ENCODE measurements at places on chromosomes 6 and 20. TPM values are rescaled to one million over a fixed set of nuclear protein-coding genes. Genes with fewer than 3 reads are reported as not detected.
A peak's percentile ranks its signal among the peaks of the same experiment; 100 is the strongest.

Gene RSPO4
- total RNA-seq = not detected

Gene TMEM244
- not detected for total RNA-seq

Gene CST7
- not detected for total RNA-seq

Gene MYLK4
- 0.31 TPM for total RNA-seq

Gene SLC17A1
- not detected for total RNA-seq

Gene TSHZ2
- total RNA-seq = not detected

Gene PACRG
- total RNA-seq = not detected

Gene MUC22
- not detected for total RNA-seq

DNA sequence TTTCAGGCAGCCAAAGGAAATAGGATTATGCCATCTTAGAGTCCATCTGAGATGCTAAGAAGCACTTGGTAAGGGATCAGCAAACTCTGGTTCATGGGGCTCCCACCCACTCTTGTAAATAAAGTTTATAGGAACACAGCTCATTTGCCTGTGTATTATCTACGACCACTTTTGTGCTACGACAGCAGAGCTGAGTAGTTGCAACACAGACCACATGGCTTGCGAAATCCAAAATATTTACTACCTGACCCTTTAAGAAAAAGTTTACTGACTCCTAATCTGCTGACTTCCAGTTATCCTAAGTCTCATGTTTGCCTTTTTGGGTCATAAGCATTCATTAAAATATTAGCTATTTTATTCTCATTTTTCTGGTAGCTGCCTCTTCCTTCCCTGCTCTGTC, 859.0 kb downstream of the QKI start:
- DNase-seq = no peak

DNA sequence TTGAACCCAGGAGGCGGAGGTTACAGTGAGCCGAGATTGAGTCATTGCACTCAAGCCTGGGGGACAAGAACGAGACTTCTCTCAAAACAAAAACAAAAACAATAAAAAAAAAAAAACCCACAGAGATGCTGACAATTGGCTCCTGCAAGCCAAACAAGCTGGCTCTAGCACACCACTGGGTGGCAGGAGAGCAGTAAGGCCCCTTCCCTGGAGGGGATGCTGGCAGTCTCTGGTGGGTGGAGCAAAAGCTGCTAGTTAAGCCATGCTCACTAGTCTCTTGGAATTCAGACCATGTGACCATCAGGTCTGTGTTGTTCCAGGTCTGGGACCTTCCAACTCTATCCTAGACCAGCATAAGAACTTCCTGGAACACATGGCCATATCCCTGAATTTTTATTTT, 18.9 kb upstream of the DSN1 start:
- DNase-seq = peak; percentile 86

DNA sequence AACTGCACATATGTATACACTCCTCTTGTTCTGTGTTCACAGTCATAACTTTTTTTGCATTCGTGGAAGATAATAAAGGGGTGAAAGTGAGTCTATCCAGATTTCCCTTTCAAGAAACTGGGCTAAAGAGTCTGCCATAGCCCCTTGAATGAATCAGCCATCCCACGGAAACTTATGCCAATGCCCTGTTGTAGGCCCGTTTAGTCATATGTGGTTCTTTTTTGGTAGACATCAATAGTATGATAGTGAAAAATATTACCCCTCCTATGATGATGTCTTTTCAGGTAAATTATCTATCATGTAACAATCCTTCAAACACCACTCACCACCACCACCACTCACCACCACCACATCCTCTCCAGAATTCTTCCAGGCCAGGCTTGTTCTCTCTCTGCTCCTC, 99.9 kb upstream of the MYLIP start:
- DNase-seq = no peak

GRCh38 chr6:26222571-26222970, 135.3 kb downstream of the HFE start:
- no peak for DNase-seq

- no peak for DNase-seq
Observed at GRCh38 chr20:62191781-62192559, 9.1 kb downstream of the MTG2 start.

- no peak for DNase-seq
Observed at GRCh38 chr6:6471276-6471675, 117.2 kb upstream of the LY86 start.

DNA sequence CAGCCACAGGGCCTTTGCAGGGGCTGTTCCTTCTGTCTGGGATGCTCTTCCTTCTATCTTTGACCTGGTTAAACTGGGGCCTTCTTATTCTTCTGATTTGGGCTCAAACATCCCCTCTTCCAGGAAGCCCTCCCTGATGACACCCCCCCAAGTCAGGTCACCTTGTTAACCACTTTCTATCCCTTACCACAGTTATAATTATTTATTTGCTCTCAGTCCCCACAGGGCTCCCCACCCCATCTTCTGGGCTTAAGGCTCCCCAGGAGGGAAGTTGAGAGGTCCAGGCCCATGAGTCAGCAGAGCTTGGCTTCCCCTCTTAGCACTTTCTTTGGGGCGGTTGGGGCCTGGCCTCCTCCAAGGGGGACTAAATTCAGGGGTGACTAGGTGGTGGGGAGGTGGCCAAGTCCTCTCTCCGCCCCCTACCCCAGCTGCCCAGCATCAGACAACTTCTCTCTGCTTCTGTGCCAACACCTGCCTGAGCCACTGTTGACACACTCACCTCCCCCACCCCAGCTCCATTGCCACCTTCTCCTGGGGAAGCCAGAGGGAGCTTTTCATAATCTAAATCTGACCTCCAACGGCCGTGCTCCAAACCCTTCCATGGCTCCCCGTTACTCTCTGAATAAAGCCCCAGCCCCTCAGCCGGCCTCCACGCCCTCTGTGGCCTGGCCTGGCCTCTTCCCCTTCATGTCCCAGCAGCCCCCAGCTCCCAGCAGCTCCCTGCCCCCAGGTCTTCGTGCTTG, 70.0 kb downstream of the CEBPB start:
- DNase-seq = no peak

GRCh38 chr6:48985025-48985424, 478.0 kb downstream of the MMUT start:
- DNase-seq = no peak

- no peak for DNase-seq
Observed at GRCh38 chr20:56158489-56158888, 90.0 kb upstream of the MC3R start.

GRCh38 chr6:147207837-147208754, 3.9 kb downstream of the STXBP5 start:
- peak; percentile 20 for DNase-seq

GRCh38 chr6:84447651-84448050, 220.2 kb upstream of the CEP162 start:
- no peak for DNase-seq

DNA sequence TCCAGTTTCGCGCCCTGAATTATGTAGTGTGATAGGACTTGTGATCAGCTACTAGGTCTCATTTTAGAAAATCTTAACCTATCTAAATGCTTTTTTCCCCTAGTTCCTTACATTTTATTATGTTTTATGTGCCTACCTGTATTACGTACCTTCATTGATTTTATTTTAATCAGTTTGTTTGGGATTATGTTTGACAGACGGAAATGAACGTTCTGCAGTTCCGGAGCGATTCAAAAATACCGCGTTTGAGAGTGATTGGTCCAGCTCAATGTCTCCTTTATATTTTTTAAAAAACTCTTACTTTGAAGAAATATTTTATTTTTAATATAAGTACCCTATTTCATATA, 114.3 kb upstream of the BTN3A2 start:
- DNase-seq = no peak

- no peak for DNase-seq
Observed at GRCh38 chr6:162532283-162533008, 195.1 kb downstream of the PRKN start.

Data from G401 (cell line).